Inflammatory macrophage (primary cell): ENCODE measurements at places on chromosomes 7 and 10.
A peak's percentile ranks its signal among the peaks of the same experiment; 100 is the strongest.

- no peak for DNase-seq
Observed at GRCh38 chr10:17648243-17649035, 4.5 kb downstream of the STAM start.

GRCh38 chr7:101650579-101651081 is 21.5 kb upstream of the MYL10 start:
- DNase-seq: no peak

- DNase-seq: peak; percentile 9
Observed at GRCh38 chr7:133854739-133855138, 272.4 kb upstream of the LRGUK start.

GRCh38 chr7:83613232-83613631 is 35.7 kb downstream of the SEMA3E start:
- no peak for DNase-seq

DNA sequence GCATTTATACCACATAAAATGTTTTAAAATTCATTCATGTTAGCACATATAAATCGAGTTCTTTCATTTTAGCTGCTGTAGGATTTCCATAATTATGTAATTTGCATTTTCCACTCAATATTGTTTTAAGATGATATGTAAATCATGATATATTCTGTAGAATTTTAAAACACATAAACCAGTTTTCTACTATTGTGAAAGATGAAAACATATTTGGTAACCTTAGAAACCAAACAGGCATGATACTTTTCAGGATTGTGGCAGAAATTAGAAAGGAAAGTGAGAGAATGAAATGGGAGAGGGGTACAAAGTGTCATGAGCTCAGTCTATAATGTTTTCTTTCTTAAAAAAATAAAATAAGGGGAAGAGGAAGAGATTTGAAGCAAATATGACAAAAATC is 269.3 kb downstream of the PPP1R3A start:
- no peak for DNase-seq

DNA sequence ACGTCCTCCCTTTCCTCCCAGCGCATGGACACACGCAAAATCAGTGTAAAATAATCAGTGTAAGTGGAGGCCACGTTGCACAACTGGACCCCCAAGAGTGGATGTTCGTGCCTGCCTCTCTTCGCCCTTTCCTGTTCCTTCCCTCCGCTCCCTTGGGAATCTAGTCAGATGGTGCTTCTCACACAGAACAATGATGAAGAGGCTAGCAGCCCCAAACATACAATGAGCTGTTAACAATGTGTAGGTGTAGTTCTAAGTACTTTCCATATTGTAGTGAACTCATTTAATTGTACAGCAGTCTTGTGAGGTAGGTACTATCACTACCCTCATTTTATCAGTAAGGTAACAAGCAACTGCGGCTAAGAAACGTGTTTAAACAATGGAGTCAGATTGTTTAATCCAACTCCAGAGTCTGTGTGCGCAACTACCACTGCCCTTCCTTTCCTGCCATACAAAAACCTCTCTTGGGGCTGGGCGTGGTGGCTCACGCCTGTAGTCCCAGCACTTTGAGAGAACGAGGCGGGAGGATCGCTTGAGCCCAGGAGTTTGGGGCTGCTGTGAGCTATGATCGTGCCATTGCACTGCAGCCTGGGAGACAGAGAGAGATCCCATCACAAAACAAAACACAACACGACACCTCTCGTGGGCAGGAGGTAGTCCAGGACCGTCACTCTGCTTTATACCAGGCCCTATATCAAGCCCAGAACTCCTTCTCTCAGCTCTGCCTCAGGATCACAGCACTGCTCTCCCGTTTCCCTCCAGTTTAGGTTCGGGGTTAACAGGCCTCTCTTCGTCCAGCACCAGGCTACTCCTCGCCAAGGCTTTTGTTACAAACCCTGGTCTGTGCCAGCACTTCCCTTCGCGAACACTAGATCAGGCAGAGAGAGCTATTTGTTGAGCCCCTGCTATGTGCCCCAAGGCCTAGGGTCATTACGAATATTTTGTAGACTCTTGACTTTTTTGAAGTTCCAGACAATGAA is 1.1 kb downstream of the FKBP9 start:
- no peak for DNase-seq

DNA sequence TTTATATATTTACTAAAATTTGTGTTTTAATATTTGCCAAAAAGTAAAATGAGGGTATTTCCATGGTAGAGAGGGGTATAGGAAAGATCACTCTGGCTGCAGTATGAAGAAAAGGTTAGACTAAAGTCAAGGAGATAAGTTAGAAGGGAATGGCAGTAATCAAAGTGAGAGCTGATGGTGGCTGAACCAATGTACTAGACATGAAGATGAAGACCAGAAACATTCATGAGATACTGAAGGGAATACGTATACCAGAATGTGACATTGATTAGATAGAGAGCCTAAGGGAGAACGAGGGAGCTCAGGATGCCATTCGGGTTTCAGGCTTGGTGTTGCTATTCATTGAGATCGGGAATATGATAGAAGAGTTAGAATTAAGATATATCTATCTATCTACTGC is 7.8 kb downstream of the ZNF713 start:
- DNase-seq: no peak

DNA sequence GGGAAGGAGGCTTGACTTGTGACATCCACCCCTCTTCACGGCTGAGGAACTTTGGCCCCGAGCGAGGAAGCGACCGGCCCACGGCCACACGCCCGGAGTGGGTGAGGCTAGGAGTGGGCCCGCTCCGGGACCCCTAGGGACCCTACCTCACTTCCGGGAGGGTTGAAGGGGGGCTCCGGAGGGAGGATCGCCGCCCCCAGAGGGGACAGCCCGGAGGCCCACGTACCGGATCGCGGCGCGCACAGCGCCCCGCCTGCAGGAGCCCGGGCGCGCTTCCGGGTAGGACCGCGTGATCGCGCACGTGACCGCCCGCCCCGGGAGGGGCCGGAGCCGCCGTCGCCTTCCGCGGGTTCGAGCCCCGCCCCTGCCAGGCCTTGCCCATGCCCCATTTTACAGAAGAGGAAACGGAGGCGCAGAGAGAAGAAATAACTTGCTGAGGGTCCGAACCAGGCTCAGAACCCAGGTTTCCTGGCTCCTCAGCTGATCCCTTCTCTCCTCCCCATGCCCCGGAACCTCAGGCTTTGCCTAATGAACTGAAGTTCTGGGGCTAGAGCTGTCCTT is at the start of gene HPS1:
TSS of gene HPS1 (minus strand) at position 275 of the 561 bp plus-strand sequence. CDS start 3,695 bp downstream, outside the sequence.
- peak; percentile 91 for DNase-seq

- DNase-seq: no peak
Observed at GRCh38 chr10:125156196-125156595, 4.2 kb downstream of the CTBP2 start.

GRCh38 chr7:141671705-141672496 is 30.1 kb downstream of the DENND11 start:
- peak; percentile 89 for DNase-seq

DNA sequence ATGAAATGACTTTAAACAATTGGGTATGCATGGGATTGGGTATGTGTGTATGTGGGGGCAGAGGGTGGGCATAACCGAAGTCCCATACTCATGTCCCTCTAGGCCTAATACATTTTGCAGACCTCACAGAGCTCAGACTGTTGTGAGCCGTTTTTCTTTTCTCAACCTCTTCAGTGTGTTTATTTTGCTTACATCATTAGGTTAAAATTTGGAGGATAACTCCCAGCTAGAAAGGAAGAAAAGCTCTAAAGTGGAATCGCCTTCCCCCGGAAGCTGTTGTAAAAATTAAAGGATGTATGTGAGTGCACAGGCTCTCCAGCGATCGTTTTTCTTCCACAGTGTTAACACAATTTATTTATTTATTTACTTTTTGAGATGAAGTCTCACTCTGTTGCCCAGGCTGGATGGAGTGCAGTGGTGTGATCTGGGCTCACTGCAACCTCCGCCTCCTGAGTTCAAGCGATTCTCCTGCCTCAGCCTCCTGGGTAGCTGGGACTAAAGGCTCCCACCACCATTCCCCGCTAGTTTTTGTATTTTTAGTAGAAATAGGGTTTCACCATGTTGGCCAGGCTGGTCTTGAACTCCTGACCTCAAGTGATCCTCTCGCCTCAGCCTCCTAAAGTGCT is 1.5 kb upstream of the H2AZ2 start:
- no peak for DNase-seq

- DNase-seq: no peak
Observed at GRCh38 chr10:99742254-99742653, 10.2 kb downstream of the CUTC start.

- no peak for DNase-seq
Observed at GRCh38 chr10:100612601-100613595, 77.2 kb downstream of the HIF1AN start.

DNA sequence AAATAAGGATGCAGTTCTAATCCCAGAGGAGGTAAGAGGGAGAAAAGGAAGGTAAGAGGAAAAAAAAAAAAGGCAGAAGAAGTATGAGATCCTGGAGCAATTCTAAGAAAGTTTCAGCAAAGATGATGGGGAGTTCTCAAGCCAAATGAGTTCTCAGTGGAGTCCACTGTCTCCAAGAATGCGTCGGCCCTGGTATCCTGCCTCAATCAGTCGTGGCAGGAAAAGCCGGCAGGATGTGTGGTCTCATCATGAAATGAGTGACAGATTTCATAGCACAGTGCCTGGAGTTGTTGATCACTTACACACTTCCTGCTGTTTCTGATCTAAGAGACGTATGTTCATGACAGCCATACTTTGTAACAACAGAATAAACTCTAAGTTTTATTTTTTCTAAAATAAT is 554.9 kb downstream of the NXPH1 start:
- no peak for DNase-seq

DNA sequence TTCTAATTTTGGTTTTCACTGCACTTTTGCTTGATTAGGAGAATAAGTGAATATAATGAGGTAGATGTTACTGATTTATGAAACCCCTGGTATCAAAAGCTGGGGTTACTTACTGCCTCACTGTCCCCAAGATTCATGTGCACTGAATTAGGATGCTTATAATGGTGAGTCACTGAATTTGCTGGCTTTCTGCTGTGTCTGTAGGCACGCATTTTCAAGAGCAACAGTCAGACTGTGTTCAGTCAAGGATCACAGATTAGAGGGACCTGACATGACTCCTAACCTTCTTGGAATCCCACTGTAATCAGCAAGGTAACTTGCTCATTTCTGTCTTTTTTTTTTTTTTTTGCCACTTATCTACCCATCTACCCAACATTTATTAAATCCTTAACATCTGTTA is 59.7 kb downstream of the GPR85 start:
- DNase-seq: no peak

- peak; percentile 77 for DNase-seq
Observed at GRCh38 chr10:73529089-73529832, 33.4 kb upstream of the PPP3CB start.

DNA sequence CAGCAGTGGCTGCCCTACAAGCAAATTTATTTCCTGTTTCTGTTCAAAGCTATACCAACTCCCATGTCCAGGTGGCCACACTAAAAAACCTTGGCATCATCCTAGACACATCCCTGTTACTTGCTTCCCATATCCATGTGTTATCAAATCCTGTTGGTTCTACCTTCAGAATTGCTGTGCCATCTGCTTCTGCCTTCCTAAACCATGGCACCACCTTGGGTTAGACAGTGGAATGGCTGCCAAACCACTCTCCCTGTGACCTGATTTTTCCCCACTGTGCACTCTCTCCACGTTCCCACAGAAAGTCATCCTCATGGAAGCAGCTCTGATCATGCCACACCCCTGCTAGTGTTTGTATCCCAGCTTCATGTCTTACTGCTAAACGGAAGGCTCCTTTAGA is 697.6 kb upstream of the GALNT17 start:
- DNase-seq: no peak

- DNase-seq: peak; percentile 87
Observed at GRCh38 chr7:5704534-5704922, 76.9 kb downstream of the RNF216 start.

DNA sequence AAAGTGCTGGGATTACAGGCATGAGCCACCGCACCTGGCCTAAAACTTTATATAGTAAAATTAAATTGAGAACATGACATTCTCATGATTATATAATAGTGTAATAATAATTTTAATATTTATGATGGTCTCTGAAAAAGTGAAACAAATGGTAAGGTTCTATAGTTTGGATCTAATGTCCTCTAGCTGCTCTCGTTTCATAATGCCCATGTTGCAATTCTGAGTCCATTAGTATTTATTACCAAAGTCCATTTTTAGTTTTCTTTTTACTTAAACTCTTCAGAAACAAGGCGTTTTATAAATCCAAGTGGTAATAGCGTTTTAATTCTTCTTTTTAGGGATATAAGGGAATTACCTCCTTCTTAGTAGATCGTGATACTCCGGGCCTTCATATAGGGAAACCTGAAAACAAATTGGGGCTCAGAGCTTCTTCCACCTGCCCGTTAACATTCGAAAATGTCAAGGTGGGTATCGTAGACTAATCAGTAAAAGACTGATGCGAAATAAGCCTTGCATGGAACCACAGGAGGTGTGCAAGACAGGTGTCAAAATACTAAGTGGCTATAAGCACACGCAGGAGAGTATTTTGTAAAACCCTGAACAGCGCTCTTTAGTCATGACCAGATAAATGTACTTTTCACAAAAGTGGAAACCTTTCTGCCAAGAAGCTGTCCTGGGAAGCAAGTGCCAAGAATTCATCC is 34.1 kb downstream of the ACADSB start:
- DNase-seq: no peak

DNA sequence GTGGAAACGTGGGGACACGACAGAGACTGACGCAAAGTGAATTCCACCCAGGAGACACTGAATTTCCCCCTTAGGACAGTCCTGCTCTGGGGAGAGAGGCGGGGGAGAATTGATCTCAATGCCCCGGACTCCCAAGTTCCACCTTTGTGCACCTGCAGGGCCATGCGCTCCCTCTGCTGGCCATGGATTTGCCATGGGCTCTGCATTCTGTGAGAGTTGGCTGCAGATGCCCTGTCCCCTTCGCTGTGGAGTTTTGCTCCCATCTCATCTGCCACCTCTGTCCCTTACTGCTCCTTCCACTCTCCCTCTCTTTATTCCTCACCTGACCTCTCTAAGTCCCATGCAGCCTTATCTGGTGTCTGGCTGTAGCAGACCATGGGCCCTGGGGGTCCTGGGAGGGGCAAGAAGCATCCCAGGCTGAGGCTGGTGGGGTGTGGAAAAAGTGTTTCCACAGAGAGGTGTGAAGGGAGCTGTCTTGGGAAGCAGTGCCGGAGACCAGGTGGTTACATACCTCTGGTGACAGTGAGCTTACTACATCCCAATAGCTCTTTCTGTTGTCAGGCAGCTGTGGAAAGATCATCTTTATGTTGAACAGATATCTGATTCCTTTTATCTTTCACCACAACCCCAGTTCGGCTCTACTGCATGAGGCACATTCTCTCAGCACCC is 14.3 kb downstream of the GHRHR start:
- DNase-seq: no peak
